ENCODE measurements at places on chromosomes 3 and 15. TPM values are rescaled to one million over a fixed set of nuclear protein-coding genes. Genes with fewer than 3 reads are reported as not detected.

GRCh38 chr3:161838021-161838420, 341.4 kb downstream of the OTOL1 start:
- DNase-seq = no peak

MCF2L2 gene
- polyA plus RNA-seq = 0.05 TPM

GYG1 gene
- polyA plus RNA-seq = 88.5 TPM

- DNase-seq = no peak
These were observed 180.1 kb downstream of the ATG7 start for GRCh38 chr3:11452312-11452711.

DNA sequence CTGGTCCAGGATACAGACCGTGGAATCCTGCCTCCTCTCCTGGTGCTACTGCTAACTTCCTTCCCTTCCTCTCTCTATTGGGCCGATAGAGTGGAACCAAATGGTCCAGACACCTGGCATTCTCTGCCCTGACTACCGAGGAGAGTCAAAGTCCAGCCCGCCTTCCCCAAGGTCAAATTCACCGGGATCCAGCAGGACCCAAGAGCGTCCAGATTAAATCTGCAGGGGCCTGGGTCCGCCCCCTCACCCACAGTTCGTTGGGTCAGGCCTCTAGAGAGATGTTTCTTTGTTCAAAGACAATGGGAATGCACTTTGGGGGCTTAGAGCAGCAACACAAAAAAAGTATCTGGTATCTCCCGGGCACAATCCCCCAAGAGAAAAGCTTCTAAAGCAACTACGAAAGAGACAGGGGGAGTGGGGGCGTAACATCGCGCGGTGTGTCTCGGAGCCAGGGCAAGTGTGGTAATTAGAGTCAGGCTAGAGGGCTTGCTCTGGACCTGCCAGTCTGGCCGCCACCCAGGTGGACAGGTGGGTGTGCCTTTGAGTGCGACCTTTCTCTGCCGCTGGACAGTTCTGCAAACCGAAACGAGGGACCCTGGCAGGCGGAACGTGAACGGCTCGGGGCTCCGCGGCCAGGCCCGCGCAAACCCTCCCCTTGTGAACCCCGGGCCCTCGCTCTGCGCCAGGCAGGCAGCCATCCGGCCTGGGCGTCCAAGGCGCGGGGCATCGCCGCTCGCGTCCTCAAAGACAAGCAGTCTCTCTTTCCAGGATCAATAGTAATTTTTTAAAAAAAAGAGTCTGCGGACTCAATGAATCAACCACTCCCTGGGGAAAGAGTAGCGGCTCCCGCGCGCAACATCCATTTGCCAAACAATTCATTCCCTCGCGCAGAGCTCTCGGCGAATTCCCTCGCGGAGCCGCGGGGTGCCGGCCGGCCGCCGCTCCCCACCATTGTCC, 806 bp downstream of the KLHL25 start:
- DNase-seq = no peak

DNA sequence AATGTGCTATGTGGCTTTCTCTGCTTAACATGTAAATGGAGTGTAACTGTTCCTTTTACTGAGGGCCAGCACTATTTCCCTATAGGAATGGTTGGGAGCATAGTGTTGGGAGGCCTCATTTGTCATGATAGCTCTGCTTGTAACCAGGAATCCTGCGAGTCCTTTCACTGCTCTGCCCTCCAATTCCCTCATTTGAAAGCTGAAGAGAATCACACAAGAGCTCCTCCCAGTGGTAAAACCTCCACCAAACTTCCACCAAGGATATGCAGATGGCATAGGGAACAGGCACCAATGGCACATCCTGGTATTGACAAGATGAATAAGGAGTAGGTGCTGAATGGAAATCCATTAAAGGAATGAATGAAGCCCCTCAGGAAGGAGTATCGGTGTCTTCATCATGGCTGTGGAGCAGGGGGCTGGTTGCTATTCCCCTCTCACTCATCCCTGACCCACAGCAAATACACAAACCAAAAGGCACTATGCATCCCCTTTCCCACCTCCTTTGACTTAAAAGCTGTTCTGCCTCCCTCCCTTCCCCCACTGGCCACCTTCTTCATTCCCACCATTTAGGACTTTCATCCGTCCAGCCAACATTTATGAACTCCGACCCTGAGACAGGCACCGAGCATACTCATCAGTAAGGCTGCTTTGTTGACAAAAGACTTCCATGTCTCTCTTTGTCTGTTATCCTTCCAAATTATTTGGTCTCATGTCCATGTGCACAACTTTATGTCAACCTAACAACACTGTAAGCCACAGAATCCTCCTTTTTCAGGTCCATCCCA, 560.8 kb downstream of the FOXP1 start:
- peak; percentile 26 for DNase-seq

- DNase-seq = no peak
These were observed 30.8 kb upstream of the GOLGA6L9 start for GRCh38 chr15:82398785-82399184.

- no peak for DNase-seq
These were observed 81.7 kb upstream of the MYZAP start for GRCh38 chr15:57509965-57510364.

GRCh38 chr3:195462308-195462610, 19.4 kb upstream of the ACAP2 start:
- DNase-seq = no peak

DNA sequence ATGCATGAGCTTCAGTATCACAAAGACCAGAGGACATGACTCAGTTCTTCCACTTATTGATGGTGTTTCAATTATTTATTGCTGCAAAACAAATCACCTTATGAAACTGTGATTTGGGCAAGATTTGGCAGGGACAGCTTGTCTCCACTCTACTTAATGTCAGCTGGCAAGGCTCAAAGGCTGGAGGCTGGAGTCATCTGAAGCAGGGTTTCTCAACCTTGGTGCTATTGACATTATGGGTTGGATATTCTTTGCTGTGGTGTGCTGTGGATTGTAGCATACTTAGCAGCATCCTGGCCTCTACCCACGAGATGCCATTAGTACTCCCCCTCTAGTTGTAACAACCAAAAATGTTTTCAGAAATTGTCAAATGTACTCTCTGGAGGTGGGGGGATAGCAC, 138.8 kb upstream of the PEX5L start:
- no peak for DNase-seq

FAM3D gene
- polyA plus RNA-seq = not detected

MUC20 gene
- 0.54 TPM for polyA plus RNA-seq

GRCh38 chr3:54826251-54826691, 101.6 kb downstream of the LRTM1 start:
- DNase-seq = peak; percentile 65

GRCh38 chr3:188667926-188668325, 503.8 kb upstream of the TPRG1 start:
- DNase-seq = no peak

EXD1 gene
- polyA plus RNA-seq = 0.02 TPM

- no peak for DNase-seq
These were observed 21.7 kb downstream of the EEFSEC start for GRCh38 chr3:128174675-128175590.

GRCh38 chr3:111584744-111585143, 10.4 kb downstream of the ZBED2 start:
- no peak for DNase-seq

DNA sequence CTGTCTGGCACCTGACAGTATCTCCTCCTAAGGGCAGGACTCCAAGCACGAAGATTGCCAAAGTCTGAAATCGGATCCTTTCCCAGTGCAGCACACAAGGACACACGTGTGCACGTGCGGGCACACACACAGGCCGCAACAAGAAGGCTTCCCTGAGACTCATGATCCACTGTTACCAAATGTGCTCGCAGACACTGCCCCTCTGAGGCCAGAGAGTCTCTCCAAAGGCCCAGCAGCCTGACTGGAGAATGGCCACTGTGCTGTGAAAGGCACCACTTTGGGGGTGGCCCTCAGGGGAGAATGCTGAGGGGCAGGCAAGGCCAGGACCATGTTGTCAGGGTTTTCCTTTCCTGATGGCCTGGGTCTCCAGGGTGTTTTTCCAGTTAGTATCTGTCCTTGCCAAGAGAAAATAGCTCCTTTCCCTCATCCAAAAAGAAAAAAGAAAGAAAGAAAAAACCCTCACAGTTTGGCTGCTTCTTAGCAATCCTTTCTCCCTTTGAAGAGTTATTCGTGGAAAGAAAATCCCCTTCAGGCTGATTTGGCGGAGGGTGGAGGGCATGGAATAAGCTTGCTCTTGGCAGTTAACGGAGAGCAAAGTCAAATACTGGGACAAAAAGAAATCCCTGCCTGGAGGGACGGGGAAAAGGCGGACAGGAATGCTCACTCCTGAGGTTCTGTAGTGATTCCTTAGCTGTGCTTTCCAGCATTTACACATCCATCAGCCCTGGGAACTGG, 112.2 kb upstream of the ETV5 start:
- DNase-seq = no peak

GRCh38 chr3:124297062-124297980, 305.4 kb upstream of the ROPN1 start:
- DNase-seq = no peak

- peak; percentile 26 for DNase-seq
These were observed 43.8 kb downstream of the PLCL2 start for GRCh38 chr3:16928386-16929132.

DNA sequence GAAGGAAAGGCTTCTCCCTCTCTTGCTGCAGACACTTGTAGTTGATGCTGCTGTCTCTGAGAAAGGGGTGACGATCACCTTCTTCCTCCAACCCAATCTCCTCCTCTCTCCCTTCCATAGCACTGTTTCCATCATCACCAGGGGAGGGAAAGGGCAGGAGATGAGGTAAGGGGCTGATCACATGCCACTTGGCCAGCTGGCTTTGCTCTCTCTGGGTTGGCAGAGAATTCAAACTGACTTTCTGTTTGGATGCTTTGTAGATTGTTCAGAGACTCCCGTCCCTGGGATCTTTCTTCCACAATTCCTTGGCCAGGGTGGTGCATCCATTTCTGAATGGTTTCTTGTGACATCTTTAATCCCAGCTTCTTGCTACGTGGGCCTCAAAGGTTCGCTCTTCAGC, 43.2 kb upstream of the ZNF148 start:
- no peak for DNase-seq

DNA sequence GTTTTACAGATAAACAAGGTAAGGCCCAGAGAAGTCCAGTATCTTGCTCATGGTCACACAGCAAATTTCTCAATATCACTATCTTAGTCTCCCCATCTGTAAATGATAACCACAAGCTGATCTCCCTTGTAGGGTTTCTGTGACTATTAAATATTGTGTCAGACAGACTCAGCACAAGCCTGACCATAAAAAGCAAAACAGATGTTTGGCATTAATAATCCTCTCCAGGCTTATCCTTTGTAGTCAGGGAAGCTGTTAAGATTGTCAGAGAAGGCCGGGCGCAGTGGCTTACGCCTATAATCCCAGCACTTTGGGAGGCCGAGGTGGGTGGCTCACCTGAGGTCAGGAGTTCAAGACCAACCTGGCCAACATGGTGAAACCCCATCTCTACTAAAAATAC, 173.2 kb upstream of the PRICKLE2 start:
- peak; percentile 37 for DNase-seq

TMC3 gene
- polyA plus RNA-seq = not detected

DNA sequence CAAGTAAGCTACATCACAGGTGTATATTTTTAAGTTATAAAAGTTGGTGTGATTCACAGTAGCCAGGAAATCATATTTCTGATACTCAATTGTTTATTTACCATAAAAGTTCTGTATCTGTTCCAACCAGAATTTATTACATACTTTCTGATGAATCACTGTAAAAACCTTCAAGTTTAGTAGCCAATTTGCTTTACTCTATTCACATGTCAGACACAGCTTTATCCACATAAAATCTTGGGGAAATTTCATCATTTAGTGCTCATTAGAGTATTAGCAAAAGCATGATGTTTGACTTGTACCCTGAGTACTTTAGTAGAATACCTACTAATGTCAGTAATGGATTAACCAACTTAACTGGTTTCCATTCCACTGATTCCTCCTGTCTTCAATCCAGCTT, 249.8 kb downstream of the POLQ start:
- peak; percentile 8 for DNase-seq

PPM1L gene
- polyA plus RNA-seq = 0.33 TPM

JAGN1 gene
- polyA plus RNA-seq = 44.9 TPM

RAD18 gene
- 9.9 TPM for polyA plus RNA-seq

GRCh38 chr3:156304406-156304805, 184.0 kb downstream of the KCNAB1 start:
- peak; percentile 84 for DNase-seq

DNA sequence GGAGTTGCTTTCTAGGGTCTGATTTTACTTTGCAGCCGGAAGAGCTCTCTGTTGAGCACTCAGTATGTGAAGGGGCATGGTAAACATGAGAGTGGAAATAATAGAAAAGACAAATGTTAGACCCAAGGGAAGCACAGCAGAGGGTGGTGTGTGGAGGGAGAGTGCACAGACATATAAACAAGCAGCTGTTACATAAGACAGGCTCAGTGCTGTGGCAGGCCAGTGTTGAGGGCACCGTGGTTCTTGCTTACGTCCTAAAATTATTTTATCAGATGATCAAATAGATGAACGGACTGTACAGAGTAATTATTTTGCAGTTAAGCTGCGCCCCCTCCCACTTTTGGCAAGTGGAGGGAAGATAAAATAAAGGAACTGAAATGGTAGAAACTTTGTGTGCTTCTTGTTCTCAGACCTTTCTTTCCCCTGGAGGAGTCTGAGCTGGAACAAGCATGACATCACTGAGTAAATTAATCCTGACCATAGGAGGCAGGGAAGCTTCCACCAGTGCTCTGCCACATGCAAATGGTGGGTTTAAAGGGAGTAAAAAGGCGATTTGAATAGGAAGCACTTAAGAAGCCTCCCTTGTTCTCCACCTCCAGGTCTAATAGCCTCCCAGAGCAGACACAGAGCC, 205.6 kb downstream of the IL20RB start:
- no peak for DNase-seq

GCSAM gene
- polyA plus RNA-seq = not detected

DNA sequence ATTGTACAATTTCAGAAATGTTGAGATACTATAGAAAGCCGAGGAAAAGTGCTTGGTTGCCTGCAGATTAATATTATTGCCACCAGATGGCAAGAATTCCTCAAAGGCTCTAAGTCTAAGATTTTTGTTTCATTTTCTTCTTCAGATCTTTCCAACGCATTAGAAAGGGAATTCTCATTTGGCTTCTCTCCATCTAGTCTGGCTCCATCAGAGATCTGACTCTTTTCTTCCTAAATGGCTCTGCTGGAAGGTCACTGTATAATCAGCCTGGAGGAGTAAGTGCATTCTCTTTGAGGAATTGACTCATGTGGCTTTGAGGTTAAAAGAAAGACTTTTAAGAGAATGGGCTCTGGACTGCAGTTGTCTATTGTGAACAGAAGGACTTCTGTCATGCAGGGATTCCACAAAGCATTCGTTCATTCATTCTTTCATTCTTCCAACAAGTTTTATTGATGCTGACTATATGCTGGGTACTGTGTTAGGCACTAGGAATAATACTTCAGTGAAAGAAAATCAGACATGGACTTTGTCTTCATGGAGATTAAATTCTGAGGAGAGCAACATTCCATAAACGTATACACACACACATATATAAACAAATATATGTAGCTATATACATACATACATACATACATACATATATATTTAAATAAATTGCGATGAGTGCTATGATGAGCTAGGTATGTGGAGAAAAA, 55.3 kb downstream of the SLC28A2 start:
- peak; percentile 56 for DNase-seq

EMC7 gene
- 102 TPM for polyA plus RNA-seq

GRCh38 chr15:40281801-40282146, 1.1 kb downstream of the ANKRD63 start:
- no peak for DNase-seq

GRCh38 chr15:43266834-43267233, at the start of gene TGM5:
Gene TGM5, minus strand, starts transcription at chr15:43266928. Its CDS starts 79 bp downstream, at chr15:43266849.
- DNase-seq = no peak

- DNase-seq = peak; percentile 29
These were observed 477.6 kb downstream of the ZNF385D start for GRCh38 chr3:21273259-21274025.

- DNase-seq = peak; percentile 67
These were observed 28.6 kb upstream of the MINAR1 start for GRCh38 chr15:79403501-79403900.

- peak; percentile 72 for DNase-seq
These were observed 780 bp upstream of the ACAD9 start for GRCh38 chr3:128878556-128879124.

P3H2 gene
- 24.2 TPM for polyA plus RNA-seq

Data from fibroblast of lung (primary cell).